ENCODE measurements at places on chromosomes 12 and 14. TPM values are rescaled to one million over a fixed set of nuclear protein-coding genes. Genes with fewer than 3 reads are reported as not detected.

DNA sequence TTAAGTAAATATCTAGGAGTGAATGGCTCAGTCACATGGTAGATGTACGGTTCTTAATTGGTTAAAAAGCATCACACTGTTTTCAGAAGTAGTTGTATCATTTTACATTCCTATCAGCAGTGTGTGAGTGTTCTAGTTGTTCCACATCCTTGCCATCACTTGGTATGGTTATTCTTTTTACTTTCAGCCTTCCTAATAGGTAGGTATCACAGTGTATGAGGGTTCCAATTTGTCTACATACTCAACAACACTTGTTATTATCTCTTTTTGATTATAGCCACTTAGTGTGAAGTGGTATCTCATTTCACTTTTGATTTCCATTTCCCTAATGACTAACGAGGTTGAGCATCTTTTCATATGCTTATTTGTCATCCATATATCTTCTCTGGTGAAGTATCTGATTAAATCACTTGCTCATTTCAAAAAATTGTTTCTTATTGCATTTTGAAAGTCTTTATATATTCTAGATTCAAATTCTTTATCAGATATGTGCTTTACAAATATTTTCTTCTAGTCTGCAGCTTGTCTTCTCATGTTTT lies 3.5 kb upstream of the SPRYD3 start:
- H3K27me3 ChIP-seq, result no peaks in the 10 kb centered on the region
- no peak overlapping the region for H3K27ac ChIP-seq
- peaks cover 2% of the 10 kb centered on the region for H3K4me1 ChIP-seq
- H3K36me3 ChIP-seq, result no peaks in the 10 kb centered on the region
- no peak for DNase-seq
- H3K4me3 ChIP-seq, result no peak overlapping the region

- no peak for DNase-seq
- H3K4me1 ChIP-seq, result no peaks in the 10 kb centered on the region
- H3K27ac ChIP-seq, result no peak overlapping the region
- H3K4me3 ChIP-seq, result no peak overlapping the region
Measured at GRCh38 chr12:117749431-117749830, 219.4 kb downstream of the KSR2 start.

The LRRC10 gene
- not detected for total RNA-seq

The PTCSC3 gene
- not detected for total RNA-seq

The AMN gene
- total RNA-seq, result 1.9 TPM

- no peak for DNase-seq
- no peaks in the 10 kb centered on the region for H3K4me1 ChIP-seq
- no peak overlapping the region for H3K27ac ChIP-seq
- no peak overlapping the region for H3K4me3 ChIP-seq
- H3K36me3 ChIP-seq, result peaks cover 6% of the 10 kb centered on the region
Measured at GRCh38 chr12:107079172-107080011, 14.0 kb downstream of the CRY1 start.

DNA sequence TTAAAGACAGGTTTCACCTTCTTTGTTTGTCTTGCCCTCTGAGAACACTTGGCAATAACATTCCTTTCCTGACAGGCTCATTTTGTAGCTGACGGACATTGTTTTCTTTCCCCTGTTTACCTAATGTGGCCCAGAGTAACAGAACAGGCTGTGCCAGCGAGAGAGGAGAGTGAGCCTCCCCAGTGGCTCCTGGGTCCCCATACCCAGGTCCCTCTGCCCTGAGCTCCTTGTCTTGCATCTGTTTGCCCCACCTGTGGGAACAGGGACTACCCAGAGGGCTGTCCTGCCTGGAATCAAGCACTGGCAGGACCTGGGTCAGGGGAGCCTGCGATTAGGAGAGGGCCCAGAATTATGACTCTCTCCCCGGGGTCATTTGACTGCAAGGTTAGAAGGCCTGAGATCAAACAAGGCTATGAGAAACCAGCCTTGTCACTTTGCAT lies 222.9 kb downstream of the ZFP36L1 start:
- no peak overlapping the region for H3K4me3 ChIP-seq
- H3K27me3 ChIP-seq, result no peaks in the 10 kb centered on the region
- no peaks in the 10 kb centered on the region for H3K4me1 ChIP-seq
- no peak for DNase-seq
- H3K27ac ChIP-seq, result no peak overlapping the region

The KLRG1 gene
- total RNA-seq, result 2.1 TPM

DNA sequence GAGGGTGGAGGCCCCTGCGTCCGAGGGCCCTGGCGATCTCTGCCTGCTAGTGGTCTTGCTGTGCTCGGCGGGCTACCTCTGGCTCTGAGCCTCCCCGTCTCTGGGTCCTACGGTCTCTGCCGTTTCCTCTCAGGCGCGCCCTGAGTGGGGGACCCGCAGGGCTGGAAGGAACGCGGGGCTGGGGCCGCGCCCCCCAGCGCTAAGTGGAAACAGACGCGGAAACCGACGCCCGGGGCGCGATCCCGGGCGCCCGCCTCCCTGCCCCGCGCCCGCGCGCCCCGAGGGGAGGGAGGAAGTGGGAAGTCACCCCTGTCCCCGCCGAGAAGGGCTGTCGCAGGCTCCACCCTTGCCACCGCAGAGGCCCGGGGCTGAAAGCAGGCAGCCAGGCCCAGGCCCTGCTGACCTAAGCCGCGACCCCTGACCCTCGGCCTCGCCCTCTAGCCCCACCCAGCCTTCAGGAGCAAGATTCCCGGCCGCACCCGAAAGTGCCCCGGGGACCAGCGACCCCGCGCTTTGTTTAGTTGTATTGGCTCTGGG lies 831 bp downstream of the CRIP1 start:
- peak overlapping the region; percentile 12 for H3K4me3 ChIP-seq
- no peaks in the 10 kb centered on the region for H3K4me1 ChIP-seq
- H3K36me3 ChIP-seq, result no peaks in the 10 kb centered on the region
- H3K27me3 ChIP-seq, result peaks cover 26% of the 10 kb centered on the region

The SLC25A47 gene
- 0.13 TPM for total RNA-seq

DNA sequence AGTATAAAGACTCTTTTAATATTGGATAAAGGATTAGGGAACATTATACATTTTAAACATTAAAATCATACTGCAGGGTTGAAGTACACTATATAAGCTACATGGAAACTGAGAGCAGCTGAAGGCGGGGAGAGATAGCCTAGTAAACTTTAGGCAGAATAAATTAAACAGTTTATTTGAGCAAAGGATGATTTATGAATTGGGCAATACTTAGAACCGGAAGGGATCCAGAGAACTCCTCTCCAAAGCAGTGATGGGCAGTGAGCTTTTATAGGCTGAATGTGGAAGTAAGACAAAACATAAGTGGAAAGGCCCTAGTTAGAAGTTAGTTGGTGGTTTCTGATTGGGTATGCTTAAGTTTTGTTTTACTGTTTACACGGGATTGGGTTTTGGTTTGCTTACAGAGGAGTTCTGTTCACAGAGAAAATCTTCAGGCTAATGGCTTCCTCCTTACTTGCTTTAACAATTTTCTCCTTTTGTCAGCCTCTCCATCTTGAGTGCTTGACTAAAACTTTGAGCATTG lies 18.9 kb downstream of the LEMD3 start:
- no peak overlapping the region for H3K27ac ChIP-seq
- no peaks in the 10 kb centered on the region for H3K36me3 ChIP-seq
- no peaks in the 10 kb centered on the region for H3K27me3 ChIP-seq
- DNase-seq, result no peak
- H3K4me3 ChIP-seq, result no peak overlapping the region

DNA sequence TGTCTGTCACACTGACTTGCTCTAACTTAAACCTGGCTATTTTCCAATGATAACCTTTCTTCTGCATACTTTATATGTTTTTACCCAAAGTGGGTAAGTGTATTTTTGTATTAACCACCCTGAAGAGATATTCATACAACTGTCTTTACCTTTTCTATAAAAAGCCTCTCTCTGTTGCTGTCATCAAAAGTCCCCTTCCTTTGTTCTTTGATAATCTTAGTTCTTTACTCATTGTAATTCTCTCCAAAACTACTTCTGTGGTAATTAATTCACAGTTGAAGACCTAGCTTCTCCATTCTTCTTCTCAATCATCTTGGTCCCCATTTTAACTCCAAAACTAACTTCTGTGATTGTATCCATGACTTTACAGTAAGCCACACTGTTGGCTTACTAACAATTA lies 479.7 kb upstream of the MGAT4C start:
- no peaks in the 10 kb centered on the region for H3K36me3 ChIP-seq
- H3K4me3 ChIP-seq, result no peak overlapping the region
- H3K27me3 ChIP-seq, result no peaks in the 10 kb centered on the region
- H3K27ac ChIP-seq, result no peak overlapping the region
- DNase-seq, result no peak

GRCh38 chr14:65483647-65484046 lies 71.1 kb downstream of the FUT8 start:
- no peaks in the 10 kb centered on the region for H3K36me3 ChIP-seq
- no peak overlapping the region for H3K27ac ChIP-seq
- no peak overlapping the region for H3K4me3 ChIP-seq
- DNase-seq, result no peak

DNA sequence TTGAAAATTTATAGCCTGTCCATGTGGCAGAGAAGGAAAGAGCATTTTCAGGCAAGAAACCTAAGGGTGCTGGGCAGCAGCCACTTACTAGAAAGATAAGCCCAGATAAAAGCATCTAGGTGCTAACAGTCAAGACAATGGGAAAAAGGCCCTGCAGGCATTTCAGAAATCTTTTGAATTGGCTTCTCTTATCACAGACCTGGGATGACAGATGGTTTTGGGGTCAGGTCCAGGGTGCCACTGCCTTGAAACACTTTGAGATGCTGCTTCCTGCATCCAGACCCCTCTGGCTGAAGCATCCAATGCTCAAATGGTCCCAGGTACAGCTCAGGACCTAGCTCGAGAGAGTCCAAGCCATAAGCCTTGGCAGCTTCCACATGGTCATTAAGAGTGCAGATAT lies 466.5 kb downstream of the FSCB start:
- DNase-seq, result no peak
- peaks cover 12% of the 10 kb centered on the region for H3K36me3 ChIP-seq
- H3K27me3 ChIP-seq, result no peaks in the 10 kb centered on the region
- H3K4me3 ChIP-seq, result no peak overlapping the region

GRCh38 chr12:7907009-7907408 lies 29.0 kb downstream of the SLC2A3 start:
- H3K27ac ChIP-seq, result peak overlapping the region; percentile 99
- no peaks in the 10 kb centered on the region for H3K27me3 ChIP-seq
- H3K36me3 ChIP-seq, result no peaks in the 10 kb centered on the region
- H3K4me3 ChIP-seq, result no peak overlapping the region
- peak; percentile 80 for DNase-seq
- H3K4me1 ChIP-seq, result no peaks in the 10 kb centered on the region

- DNase-seq, result peak; percentile 90
- peaks cover 46% of the 10 kb centered on the region for H3K36me3 ChIP-seq
- H3K27ac ChIP-seq, result no peak within 1 kb of the TSS
- H3K4me3 ChIP-seq, result peak within 1 kb of the TSS; percentile 95
Measured at GRCh38 chr14:102086972-102087761, at the start of gene HSP90AA1. Gene HSP90AA1, minus strand, starts transcription at chr14:102087044. Its CDS starts 666 bp downstream, at chr14:102086378.

GRCh38 chr12:69666798-69667197 lies 32.3 kb downstream of the BEST3 start:
- H3K4me3 ChIP-seq, result no peak overlapping the region
- H3K36me3 ChIP-seq, result no peaks in the 10 kb centered on the region
- no peaks in the 10 kb centered on the region for H3K27me3 ChIP-seq
- no peak for DNase-seq

GRCh38 chr14:63963439-63963838 lies 110.6 kb downstream of the SYNE2 start:
- no peaks in the 10 kb centered on the region for H3K4me1 ChIP-seq
- no peak for DNase-seq
- H3K36me3 ChIP-seq, result 0 out of 2 replicates have a peak, but pooled peaks cover 4% of the 10 kb centered on the region
- H3K27ac ChIP-seq, result no peak overlapping the region

- peak overlapping the region; percentile 97 for H3K4me3 ChIP-seq
- no peak for DNase-seq
- no peaks in the 10 kb centered on the region for H3K27me3 ChIP-seq
- 0 out of 2 replicates have a peak, but pooled peaks cover 6% of the 10 kb centered on the region for H3K4me1 ChIP-seq
Measured at GRCh38 chr12:100267603-100268281, 765 bp downstream of the SCYL2 start.

The MGP gene
- total RNA-seq, result not detected

DNA sequence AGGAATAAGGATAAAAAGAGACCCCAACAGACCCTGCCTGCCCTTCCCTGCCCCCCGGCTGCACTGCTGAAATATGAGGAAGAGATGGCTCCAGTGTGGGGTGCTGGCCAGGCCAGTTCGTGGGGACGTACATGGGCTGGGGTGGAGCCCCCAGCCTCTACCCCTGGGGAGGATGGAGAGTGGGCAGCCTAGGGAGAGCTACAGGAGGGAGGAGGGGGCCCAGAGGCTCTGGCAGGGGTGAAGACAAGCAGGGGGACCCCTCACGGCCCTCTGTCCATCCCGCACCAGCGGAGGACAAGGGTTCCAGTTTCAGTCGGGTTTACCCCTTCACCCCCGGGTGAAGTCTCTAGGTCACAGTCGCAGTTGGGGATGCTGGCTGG lies 11.0 kb upstream of the RPLP0 start:
- H3K36me3 ChIP-seq, result peaks cover 25% of the 10 kb centered on the region
- no peak overlapping the region for H3K4me3 ChIP-seq
- DNase-seq, result no peak
- no peaks in the 10 kb centered on the region for H3K27me3 ChIP-seq
- H3K4me1 ChIP-seq, result no peaks in the 10 kb centered on the region

GRCh38 chr14:96635850-96636249 lies 133.7 kb downstream of the PAPOLA start:
- DNase-seq, result no peak
- no peak overlapping the region for H3K27ac ChIP-seq
- H3K36me3 ChIP-seq, result no peaks in the 10 kb centered on the region
- H3K27me3 ChIP-seq, result no peaks in the 10 kb centered on the region
- no peaks in the 10 kb centered on the region for H3K4me1 ChIP-seq

DNA sequence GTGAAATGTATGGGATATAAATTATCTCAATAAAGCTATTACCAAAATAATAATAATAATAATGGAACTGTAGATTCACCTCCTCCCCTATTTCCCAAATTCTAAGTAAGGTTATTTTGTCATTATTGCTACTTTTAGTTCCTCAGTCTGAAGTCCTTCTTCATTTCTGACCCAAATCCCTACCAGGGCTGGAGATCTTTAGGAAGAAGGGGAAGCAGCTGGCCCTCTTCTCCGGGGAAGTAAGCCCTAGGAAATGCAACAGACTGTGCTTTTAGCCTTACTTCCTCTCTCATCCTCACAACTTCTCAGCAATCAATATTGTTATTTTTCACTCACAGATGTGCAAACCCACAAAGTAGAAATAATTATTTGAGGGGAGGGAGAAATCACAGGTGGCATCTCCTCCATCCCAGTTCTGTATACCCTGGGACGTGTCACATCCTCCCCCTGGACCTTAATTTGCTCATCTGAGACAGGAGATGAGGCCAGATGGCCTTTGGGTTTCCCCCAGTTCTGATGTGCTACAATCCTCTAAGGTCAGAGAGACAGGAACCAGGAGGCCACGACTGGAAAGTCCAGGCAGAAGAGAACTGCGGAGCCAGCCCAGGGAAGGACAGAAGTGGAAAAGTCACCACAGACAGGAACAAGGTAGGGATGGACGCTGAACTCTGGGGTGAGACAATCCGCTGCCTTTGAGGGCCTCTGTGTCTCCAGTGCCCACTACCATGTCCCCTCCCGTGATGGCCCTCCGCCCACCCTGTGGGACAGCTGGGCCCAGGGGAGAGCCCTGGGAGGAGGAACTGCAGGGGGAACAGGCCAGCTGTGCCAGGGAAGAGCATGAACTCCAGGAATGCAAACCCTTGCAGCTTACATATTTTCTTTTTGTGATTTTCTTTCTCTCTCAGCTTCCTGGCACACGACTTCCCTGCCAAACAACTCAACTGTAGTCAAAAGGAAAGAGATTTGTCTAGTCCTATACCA lies 10.6 kb upstream of the TNFRSF1A start:
- H3K4me1 ChIP-seq, result no peaks in the 10 kb centered on the region
- DNase-seq, result no peak
- no peak overlapping the region for H3K27ac ChIP-seq
- H3K36me3 ChIP-seq, result peaks cover 70% of the 10 kb centered on the region

GRCh38 chr12:30828686-30829085 lies 73.9 kb upstream of the CAPRIN2 start:
- H3K4me1 ChIP-seq, result no peaks in the 10 kb centered on the region
- H3K27me3 ChIP-seq, result no peaks in the 10 kb centered on the region
- no peak overlapping the region for H3K4me3 ChIP-seq
- peak; percentile 12 for DNase-seq
- 0 out of 2 replicates have a peak, but pooled peaks cover 4% of the 10 kb centered on the region for H3K36me3 ChIP-seq
- no peak overlapping the region for H3K27ac ChIP-seq
